ENCODE measurements at places on chromosomes 12 and 14. TPM values are rescaled to one million over a fixed set of nuclear protein-coding genes. Genes with fewer than 3 reads are reported as not detected.

The DGKA gene
- polyA plus RNA-seq: 18.2 TPM

The KRT83 gene
- not detected for polyA plus RNA-seq

The KRT75 gene
- polyA plus RNA-seq: not detected

The CCDC196 gene
- polyA plus RNA-seq: not detected

The LRP10 gene
- 93.8 TPM for polyA plus RNA-seq

The HVCN1 gene
- polyA plus RNA-seq: 11.2 TPM

The TMPRSS12 gene
- polyA plus RNA-seq: not detected

DNA sequence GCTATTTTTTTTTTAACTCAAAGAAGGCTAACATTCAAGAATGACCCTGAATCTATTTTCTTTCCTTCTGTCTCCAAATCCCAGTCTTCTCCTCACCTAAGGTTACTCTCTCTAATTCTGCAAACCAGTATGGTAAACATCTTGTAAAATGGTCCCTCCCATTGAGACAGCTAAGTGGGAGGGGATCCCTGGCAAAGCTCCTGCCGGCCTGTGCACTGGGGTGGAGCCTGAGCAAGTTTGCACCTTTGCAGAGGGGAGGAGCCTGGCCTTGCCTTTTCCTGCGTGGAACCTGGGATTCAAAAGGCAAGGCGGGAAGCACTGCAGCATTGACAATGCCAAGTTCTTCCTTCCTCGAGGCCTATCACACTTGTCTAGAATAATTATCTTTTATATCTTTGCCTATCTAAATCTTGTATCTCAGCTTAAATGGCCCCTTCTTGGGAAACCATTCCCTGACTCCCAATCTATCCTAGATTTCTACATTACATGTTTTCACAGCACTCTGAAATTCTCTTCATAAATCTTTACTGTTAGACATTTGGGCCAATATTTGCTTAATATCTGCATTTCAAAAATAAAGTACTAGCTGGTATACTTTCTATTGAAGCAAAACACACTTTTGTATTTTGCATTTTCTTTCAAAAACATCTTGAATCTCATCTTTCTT is 83.0 kb downstream of the EPS8 start:
- DNase-seq: no peak

DNA sequence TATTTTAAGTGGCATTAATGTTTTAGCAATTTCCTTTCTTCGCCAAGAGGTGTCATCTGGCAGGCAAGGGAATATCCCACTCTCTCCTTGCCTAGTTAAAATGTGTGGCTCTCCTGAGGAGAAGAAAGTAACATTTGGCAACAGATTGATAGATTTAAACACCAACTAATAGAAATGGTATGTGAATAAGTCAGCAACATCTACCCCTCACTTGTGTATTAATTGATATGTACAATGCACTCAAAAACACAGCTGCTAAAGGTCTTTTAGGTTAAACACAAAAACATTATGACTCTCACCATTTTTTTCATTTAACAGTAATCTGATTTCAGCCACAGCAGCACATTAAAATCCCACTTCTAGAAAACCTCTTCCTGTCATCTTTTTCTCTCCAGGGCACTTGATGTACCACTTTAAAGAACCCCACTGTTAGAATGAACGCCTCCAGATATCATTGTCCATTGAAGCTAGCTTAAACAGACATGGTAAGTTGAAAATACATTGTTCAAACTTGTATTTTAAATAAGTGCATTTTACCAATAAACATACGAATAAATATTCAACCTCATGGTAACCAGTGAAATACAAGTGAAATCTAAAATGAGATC is 151.7 kb downstream of the RPAP3 start:
- no peak for DNase-seq

DNA sequence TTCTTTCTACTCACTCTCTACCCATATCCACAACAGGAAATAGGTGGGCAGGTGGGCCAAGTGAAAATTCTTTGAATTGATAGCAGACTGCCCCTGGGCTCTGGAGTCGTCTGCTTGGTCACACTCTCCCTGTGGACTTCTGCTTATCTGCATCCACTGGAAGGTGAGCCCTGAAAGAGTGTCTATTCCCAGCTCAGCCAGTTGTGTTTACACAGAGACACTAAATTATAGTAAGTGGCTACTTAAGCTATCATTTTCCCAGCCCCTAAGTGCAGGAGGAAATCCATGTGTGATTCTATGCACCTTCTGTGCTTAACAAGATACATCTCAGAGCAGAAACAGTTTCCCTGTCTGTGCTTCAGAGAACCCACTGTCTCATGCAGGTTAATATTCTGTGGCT is 338.4 kb downstream of the FUT8 start:
- DNase-seq: no peak

GRCh38 chr12:32451816-32452215 is 52.5 kb downstream of the FGD4 start:
- DNase-seq: no peak

GRCh38 chr12:82461836-82462235 is 103.5 kb downstream of the METTL25 start:
- no peak for DNase-seq

DNA sequence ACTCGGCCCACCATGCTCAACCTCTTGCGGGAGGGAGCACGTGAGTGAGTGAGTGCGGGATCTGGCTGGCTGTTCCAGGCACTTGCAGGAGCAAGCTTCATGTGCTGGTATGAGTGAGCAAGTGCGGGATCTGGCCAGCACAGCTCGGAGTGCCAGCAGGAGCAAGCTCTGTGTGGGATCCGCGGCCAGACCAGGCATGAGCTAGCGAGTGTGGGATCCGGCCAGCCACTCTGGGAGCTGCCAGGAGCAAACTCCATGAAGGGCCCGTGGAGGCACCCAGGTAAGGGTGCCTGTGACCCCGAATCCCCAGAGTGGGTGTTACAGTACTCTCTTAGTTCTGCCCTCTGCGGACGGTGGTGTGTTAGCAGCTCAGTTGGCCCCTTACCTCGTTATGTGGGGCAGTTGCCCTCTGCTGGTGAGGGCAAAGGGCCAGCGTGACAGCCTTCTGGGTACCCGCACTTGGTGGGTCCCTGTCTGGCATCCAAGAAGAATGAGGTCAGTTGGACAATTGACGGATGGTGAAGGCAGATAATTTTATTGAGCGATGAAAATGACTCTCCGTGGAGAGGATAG is 38.3 kb downstream of the RAD51B start:
- no peak for DNase-seq

DNA sequence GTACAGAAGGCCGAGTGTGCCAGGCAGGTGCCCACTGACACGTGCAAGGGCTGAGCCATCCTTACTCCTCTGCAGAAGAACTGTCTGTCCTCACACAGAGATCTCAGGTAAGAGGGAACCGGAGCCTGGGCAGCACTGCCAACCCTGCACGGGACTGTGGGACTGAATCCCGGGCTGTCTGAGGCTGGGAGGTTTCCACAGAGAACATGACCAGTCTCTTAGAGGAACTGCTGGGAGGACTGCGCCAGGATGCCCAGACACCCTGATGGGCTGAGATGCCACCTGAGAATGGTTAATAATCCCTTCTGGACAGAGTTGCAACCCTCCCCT is 302.9 kb upstream of the SFSWAP start:
- no peak for DNase-seq

DNA sequence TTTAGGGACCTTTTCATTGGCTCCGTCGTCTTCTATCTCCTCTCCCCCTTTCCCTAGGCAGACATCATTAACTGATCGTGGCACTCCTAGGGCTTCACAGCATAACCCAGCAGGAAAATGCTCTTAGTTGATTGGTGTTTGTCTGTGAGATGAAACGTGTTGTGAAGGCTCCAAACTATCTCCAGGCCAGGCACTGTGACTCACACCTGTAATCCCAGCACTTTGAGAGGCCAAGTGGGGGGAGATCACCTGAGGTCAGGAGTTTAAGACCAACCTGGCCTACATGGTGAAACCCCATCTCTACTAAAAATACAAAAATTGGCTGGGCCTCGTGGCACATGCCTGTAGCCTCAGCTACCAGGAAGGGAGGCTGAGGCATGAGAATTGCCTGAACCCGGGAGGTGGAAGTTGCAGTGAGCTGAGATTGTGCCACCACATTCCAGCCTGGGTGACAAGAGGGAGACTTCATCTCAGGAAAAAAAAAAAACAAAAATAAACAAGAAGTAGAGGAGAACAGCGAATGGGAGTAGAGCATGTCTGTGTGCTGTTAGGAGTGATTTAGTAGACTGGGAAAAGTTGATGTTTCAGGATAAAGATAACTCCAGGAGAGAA is 32.3 kb upstream of the WDR89 start:
- DNase-seq: no peak

DNA sequence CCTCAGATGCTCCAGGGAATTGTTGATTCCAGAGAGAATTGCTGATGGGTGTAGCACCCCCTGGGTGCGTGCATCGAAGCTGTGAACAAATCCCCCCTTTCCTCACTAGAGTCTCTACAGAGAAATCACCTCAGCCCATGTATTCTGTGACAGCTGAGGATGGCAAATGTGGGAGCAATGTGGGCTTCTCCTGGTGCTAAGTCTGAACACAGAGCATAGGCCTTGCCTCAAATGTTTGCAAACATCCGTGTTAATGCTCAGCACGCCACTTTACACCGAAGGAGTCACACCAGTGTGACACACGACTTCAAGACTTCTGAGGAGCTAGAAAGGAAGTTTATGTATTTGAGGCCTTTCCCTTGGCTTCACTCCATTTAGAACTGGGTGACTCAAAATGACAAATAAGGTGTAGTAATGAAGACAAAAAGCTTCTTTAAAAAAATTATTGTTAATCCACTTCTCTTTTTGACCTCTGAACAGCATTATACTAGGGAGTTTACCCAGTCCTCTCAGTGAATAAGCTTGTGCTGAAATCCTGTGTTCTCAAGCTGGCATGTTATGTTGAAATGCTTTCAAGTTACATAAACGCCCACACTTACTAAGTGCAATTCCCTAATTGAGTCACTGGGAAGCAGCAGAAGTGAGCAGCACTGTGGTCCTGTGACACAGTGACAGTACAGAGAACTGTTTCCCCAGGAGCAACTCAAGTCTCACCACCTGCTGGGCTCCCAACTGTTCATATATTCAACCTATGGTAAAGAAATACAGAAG is 92.9 kb downstream of the FAR2 start:
- DNase-seq: no peak

DNA sequence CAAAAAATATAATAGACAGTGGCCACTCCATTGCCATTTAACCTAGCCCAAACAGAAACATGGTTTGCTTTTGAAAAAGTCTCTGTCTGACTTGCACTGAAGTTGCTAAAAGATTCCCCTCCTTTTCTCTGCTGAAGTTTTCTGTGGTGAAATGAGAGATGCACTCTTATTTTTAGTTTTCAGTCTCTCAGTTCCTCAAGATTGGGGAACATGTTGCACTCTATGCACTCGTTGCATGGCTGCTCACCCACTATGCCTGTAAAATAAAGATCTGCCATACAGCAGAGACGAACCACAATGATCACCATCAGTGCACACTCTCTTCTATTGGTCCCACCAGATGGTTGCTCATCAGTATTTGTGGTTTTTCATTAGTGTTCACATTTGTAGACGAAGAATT is 13.1 kb upstream of the DAAM1 start:
- no peak for DNase-seq

DNA sequence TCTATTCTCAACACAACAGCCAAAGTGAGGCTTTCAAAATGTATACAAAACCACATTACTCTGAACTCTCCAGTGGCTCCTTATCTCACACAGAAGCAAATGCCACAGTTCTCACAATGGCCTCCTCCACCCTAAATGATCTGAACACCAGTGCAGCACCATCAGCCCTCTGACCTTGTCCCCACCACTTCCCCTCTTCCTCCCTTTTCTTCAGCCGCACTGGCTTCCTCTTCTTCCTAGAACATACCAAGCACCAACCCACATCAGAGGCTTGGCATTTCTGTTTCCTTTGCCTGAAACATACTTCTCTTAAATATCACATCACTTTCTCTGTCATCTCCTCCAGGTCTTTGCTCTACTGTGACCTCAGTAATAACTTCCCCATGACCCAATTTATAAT is 66.3 kb downstream of the GPR135 start:
- no peak for DNase-seq

DNA sequence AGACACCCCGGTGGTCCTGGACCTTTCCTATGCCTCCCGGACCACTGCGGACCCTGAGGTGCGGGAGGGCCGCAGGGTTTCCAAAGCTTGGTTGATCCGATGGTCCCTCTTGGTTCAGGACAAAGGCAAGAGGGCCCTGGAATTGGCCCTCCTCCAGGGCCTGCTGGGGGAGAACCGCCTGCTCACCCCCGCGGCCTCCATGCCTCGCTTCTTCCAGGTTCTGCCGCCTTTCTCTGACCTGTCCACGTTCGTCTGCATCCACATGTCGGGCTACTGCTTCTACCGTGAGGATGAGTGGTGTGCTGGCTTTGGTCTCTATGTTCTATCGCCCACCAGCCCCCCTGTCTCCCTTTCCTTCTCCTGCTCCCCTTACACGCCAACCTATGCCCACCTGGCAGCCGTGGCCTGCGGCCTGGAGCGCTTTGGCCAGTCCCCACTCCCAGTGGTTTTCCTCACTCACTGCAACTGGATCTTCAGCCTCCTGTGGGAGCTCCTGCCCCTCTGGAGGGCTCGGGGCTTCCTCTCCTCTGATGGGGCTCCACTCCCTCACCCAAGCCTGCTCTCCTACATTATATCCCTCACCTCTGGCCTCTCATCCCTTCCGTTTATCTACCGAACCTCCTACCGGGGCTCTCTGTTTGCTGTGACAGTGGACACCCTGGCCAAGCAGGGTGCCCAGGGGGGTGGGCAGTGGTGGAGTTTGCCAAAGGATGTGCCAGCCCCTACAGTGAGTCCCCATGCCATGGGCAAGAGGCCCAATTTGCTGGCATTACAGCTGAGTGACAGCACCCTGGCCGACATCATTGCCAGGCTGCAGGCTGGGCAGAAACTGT is 13.8 kb downstream of the CBLN3 start:
- no peak for DNase-seq

GRCh38 chr14:72305561-72305960 is 373.3 kb downstream of the RGS6 start:
- no peak for DNase-seq
